ENCODE measurements at places on chromosomes 4 and X.

DNA sequence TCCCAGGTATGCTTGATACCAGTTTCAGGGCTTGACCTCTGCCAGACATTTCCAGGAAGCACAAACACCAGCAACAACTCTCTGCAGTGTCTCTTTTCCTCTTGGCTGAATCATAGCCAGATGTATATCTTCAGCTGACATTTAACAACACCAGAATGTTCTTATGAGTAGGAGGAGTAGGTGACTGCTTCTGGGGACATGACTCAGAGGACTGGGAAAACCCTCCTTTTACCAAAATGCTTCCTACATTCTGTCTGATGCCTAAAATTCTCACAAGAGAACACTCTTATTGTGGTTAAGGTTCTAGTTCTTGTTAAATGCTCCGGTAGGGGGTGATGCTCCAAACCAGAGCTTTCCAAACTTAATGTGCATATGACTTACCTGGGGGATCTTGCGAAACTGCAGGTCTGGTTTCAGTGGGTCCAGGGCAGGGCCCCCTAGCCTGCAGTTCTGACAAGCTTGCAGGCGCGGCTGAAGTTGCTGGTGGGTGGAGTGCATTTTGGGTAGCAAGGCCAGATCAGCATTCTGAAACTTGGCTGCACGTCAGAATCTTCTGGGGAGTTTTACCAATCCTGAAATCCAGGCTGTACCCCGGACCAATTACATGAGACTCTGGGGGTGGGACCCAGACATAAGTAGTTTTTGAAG is 329.3 kb upstream of the RPS6KA3 start:
- DNase-seq, result no peak

GRCh38 chr4:10158333-10158942 is 41.8 kb upstream of the WDR1 start:
- no peak for DNase-seq

DNA sequence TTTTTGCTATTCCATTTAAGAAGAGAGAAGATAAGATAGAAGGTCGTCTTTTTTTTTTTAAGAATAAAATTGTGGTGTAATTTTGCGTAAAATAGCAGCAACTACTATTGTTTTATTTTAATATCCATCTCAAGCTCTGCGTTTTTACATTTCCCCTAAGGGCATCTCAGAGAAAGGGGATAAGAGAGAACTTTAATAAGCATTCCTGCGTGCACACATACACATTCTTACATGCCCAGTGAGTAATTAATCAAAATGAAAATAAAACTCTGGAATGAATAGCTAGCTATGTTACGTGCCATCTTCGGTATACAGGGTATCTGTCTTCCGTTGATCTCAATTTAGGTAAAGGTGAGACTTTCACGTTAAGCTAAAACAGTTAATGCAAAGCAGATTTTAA is 200.3 kb upstream of the TENM3 start:
- DNase-seq, result no peak

GRCh38 chrX:136608295-136608933 is 39.5 kb upstream of the CD40LG start:
- DNase-seq, result peak; percentile 50

DNA sequence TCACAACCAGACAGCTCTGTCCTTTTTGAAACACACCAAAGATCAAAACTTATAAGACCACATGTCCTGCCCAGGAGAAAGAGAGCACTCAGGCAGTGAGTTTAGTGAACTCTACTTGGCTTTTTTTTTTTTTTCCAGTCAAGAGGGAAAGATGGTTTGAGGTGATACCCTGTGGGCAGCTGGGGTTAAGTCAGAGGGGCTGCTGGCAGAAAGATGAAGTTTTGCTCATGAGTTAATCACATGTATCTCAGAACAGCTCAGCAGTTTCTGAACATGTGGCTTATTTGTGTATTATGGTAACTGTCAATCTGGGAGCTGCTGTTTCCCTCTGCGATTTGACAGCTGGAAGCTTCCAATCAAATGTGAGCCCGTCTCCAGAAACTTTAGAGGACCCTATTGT is 56.4 kb upstream of the MAP3K15 start:
- no peak for DNase-seq

Measured in activated effector memory CD4-positive, alpha-beta T cell treated with Interleukin-2 at 50 U/mL for 16 hours (primary cell).